ENCODE measurements at places on chromosomes 6 and 20.

DNA sequence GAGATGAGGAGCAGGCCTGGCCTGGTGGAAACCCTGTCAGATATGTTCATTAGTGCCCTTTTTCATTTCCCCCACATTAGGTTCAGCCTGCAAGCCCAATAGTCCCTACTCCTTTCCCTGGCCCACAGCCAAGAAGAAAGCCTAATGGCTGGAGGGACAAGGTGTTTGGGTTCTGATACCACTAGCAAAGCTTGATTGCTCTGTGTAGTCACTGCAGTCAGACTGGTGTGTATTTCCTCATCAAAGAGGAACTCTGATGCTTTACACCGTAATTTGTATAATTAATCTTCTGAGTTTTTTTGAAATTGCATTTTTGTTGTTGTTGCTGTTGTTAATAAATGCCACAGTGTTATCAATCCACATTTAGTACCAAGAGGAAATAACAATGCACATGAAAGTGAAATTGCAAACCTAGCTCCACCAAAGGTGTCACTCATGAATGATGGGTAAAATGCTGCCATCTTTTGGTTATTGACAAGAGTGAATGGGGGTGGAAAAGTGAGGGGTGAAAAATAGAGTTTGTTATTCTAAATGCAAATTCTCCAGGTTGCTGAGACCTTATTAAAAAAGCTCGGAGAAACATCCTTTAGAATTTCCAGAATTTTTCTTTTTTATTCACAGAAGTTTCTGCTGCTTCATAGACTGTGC is 320.2 kb upstream of the POU3F2 start:
- DNase-seq = no peak

GRCh38 chr6:137291441-137291840 is 72.3 kb upstream of the IFNGR1 start:
- no peak for DNase-seq

GRCh38 chr20:15759594-15759993 is 813.7 kb downstream of the KIF16B start:
- DNase-seq = no peak

GRCh38 chr6:71404145-71404966 is 115.7 kb downstream of the OGFRL1 start:
- no peak for DNase-seq

Data from NCI-H748 treated with DMSO at 0.1 percent for 48 hours (cell line).